ENCODE measurements at places on chromosomes 7 and 10.

- no peak for DNase-seq
These were observed 120.6 kb upstream of the FRMD4A start for GRCh38 chr10:14451341-14451740.

GRCh38 chr7:71824006-71824760 is 588.0 kb downstream of the CALN1 start:
- DNase-seq, result no peak

DNA sequence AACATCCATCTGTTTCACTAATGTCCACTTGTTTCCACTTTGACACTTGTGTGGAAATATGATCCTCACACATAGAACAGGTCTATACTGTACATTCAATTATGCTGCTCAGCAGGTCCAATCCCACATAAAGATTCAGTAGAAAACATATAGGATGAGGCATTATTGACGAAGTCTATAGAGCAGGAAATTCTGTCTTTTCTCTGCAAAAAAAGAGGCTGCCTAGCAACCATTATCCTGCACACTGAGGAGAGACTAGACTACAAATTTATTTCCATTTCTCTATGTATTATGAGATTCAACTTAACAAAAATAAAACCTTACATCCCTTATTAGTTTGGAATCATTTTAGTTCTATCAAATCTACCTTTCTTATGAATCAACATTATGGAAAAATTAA is 204.6 kb upstream of the POM121L12 start:
- DNase-seq, result no peak

DNA sequence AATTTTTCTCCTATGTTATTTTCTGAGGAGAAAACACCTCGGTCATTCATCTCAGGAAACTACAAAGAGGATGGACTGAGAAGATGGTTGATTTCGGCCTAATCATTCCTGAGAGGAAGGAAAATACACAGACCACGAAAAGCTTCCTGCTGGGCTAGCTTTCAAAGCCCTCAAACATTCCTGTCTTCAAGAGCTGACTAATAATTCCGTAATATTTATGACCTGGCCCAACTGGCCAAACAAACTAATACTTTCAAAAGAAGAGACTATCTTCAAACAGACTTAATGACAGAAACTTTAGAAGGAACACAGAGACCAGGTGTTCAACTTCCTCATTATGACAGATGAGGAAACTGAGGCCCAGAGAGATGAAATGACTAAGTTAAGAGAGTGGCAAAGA is 215.1 kb upstream of the FRMD4A start:
- no peak for DNase-seq

DNA sequence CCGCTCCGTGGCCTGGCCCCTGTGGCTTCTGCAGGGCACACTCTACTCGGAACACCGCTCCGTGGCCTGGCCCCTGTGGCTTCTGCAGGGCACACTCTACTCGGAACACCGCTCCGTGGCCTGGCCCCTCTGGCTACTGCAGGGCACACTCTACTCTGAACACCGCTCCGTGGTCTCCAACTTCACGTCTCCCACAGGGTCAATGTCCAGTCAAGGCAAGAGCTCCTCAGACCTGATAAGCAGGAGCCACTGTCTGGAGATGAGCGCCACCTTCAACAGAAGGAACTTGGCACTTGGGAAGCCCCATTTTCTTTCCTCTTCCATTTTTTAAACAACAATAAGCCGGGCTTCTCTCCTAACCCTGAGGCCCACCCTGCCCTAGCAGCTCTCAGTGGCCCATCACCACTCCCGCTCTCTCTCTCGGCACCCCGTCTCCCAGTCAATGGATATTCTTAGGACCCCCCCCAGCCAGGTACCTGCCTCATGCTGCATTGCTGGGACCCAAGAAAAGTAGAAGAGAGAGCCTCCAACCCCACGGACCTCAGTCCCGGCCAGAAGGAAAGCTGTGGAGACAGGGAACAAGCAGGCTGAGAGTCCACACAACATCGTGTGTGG is 56.3 kb downstream of the PRKAG2 start:
- no peak for DNase-seq

DNA sequence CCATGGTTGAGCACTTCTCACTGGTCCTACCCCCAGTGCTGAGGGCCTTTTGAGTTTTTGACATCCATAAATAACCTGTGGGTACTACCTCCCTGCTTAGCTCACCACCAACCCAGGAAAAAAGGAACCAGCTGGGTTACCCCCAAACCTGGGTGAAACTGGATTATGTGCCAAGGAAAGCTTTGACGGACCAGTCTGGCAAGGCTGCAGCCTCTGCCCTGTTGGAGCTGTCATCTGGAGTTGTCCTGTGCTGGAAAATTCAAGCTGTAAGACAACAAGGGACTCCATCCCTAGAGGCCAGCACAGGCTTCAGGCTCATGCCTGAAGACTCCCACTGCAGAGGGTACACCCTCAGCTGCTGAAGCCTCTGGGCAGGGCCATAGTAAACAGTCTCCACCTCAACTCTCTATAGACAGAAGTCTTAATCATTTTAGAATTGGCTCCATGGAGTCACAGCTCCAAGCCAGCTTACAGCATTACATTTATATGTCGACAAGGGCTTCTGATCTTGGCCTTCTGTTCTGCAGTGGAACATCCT is 115.5 kb upstream of the AFAP1L2 start:
- DNase-seq, result no peak

DNA sequence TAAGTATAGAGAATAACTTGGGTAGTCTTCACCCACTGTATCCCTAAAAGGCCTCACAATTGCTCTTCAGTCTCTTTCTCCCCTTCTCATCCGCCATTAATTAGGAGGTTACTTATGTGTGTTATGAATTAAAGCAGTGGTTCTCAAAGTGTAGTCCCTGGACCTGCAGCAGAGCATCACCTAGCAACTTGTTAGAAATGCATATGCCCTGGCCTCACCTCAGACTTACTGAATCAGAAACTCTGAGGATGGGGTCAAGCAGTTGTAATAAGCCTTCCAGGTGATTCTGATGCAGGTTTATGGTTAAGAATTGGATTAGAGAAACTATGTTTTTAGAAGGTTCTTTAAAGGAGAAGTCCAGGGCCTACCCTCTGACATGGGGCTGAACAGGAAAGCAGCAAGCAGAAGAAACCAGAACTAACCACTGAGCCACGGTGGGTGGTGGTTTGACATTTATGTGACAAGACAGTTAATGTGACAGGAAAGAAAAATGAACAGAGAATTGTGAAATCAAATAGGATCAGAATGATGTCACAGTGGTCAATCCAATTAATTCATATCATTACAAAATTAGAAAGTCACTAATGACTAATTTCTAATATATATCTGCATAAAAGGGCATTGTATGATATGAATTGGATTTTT is 37.6 kb downstream of the ENTPD1 start:
- DNase-seq, result no peak

DNA sequence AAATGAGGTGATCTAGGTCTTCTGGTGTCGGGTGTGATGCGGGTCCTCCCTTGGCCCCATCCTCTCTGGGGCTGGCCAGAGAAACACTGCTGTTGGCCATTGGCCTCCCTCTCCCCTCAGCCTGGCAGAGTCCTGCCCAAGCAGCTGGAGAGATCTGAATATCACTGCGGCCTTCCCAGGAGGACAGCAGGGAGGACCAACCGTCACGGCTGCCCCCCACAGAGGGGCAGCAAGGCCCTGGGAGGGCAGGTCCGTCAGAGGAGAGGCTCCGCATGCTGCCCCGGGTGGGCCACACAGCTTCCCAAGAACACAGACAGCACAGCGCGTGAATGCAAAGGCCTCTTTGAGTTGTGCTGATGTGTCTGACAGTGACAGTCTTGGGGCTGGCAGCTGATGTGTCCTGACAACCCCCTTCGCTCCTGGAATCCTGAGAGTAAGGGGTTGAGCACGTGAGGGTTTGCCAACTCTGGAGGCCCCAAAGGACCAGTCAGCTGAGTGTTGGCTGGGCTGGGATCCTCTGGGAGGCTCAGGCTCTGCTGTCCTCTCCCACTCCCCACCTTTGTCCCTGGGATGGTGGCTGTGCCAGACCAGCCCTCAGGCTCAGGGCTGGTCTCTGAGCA is 132.5 kb upstream of the UNC5B start:
- no peak for DNase-seq

GRCh38 chr10:85542152-85542551 is 824.4 kb downstream of the GRID1 start:
- no peak for DNase-seq
